ENCODE measurements at places on chromosomes 7 and 10.

DNA sequence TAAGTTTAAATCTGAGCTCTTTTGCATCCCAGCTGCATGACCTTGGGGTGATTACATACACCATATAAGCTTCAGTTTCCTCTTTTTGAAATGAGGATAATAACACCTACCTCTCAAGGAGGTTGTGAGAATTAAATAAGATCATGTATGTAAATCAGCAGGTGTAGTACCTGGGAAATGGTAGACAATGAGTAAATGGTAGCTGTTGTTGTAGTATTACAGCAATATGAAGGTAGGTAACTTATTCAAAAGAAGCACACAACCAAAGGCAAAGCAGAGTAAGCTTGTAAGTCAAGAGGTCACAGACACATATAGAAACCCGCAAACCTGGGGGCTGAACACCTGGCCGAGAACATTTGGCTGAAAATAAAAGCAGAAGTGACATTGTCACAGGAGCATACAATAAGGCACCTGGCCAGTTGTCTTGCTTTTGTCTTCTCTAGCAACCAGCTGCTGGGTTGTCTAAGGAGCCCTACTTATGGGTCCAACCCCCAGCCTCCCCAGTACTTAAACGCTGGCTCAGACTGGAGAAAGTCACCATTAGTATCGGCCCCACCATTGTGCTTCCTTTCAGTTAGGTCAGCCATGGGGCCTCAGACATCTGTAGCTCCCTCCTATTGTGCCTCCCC lies 203.6 kb upstream of the MKLN1 start:
- DNase-seq: no peak

DNA sequence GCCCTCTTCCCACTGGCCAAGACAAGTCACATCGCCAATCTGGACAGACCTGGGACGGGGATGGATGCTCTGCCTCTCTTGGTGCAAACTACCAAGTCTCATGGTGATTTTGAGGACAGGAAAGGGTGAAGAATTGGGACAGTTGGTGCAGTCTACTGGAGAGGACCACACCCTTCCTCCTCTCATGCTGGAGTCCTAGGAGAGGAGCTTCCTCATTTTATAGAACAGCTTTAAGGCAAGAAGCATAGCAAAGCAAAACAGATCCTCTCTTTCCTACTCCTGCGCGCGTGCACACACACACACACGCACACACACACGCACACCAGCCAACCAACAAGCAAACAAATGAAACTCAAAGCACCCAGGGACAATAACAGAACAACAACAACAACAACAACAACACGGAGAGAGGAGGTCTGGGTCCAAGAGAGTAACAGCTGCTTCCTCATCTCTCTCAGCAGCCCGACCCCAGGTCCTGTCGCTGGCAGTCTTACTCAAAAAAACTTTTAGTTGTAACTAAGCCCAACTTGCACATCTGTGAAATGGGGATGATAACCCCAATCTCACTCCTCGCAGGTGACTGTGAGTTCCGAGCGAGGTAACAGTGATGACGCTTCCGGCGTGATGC lies 83.4 kb downstream of the TMEM178B start:
- no peak for DNase-seq

- DNase-seq: no peak
Observed at GRCh38 chr10:113879691-113880090, 25.2 kb downstream of the NHLRC2 start.

GRCh38 chr7:54080971-54081370 lies 461.2 kb upstream of the VSTM2A start:
- no peak for DNase-seq

DNA sequence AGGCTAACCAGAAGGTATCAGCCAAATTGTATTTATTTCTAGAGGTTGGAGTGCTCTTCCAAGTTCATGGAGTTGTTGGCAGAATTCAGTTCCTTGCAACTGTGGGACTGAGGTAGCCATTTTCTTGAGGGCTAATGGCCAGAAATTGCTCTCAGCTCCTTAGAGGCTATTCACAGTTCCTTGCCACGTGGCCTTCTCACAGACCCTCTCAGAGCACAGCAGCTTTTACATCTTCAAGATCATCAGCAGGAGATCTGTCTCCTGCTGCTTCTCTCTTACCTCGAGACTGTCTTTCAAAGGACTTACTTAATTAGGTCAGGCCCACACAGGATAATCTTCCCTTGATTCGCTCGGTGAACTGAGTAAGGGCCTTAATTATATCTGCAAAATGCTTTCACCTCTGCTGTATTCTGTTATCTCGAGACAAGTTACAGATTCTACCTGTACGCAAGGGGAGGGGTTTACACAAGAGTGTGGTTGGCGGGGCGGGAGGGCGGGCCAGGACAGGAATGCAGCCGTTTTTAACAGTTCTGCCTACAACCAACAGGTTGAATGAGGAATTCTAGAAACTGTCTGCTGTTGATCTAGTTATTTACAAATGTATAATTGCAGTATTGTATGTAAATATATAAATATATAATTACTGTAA lies 15.0 kb downstream of the MIOS start:
- no peak for DNase-seq

DNA sequence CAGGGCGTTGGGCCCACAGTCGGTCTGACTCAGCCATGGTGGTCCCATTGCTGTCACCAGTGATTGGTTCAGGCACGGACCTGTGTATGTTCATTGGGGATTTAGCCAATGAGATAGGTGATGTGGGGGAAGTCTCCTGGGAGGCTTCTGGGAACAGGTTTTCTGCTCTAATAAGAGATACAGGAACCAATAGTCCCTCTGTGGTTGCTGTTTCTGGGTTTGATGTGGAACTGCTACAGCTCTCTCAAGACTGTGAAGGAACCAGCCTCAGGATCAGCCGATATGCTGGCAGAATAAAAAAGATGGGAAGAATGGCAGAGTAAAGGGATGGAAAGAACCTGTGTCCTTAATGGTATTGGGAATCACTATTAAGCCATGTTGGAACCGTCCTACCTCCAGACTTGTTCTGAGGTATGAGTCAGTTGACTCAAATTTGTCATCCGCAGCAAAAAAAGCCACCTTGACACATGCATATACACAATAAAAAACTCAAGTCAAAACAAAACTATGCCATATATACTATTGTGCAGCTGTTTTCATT lies 70.6 kb downstream of the MCMBP start:
- DNase-seq: no peak

DNA sequence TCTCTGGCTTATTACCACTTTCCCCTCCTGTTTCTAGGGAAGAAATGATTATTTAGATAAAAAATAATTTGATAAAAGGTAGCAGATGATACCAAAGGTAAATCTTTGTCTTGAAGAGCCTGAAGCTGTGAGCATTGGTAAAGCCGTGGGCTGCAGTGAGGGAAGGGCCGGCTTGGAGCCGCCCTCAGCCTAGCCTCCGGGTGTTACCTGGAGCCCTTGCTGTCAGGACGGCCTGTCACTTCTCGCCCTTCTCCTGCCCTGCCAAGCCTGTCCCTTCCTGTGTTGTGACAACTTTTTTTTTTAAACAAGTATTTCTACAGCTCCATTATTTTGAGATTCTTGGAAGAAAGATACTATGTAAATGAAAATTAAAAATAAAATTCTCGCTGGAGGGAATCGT lies 7.0 kb downstream of the CUX1 start:
- no peak for DNase-seq

DNA sequence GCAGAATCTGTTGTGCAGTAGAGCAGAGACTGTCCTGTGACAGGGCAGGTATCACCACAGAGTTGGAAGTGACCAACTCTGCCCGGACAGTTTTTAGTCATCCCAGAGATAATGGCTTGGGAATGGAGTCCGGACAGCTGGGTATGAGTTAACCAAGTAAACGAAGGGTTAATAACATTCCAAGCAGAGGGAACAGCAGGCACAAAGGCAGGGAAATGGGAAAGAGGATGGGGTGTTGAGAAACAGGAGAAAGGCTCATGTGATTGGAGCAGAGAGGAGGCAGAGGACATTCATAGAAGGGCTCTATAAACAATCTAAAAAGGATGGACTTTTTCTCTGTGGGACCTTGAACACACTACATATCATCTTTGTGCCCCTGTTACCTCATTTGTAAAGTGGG lies 132.2 kb upstream of the YAE1 start:
- DNase-seq: no peak

- DNase-seq: no peak
Observed at GRCh38 chr10:127987467-127988380, 80.8 kb downstream of the PTPRE start.

- DNase-seq: peak; percentile 52
Observed at GRCh38 chr10:77173615-77174461, 463.8 kb downstream of the KCNMA1 start.

Measured in T-helper 1 cell (primary cell).